ENCODE measurements at places on chromosomes 13 and 19.

- DNase-seq, result no peak
These were observed 7.7 kb downstream of the REXO1 start for GRCh38 chr19:1840541-1841115.

DNA sequence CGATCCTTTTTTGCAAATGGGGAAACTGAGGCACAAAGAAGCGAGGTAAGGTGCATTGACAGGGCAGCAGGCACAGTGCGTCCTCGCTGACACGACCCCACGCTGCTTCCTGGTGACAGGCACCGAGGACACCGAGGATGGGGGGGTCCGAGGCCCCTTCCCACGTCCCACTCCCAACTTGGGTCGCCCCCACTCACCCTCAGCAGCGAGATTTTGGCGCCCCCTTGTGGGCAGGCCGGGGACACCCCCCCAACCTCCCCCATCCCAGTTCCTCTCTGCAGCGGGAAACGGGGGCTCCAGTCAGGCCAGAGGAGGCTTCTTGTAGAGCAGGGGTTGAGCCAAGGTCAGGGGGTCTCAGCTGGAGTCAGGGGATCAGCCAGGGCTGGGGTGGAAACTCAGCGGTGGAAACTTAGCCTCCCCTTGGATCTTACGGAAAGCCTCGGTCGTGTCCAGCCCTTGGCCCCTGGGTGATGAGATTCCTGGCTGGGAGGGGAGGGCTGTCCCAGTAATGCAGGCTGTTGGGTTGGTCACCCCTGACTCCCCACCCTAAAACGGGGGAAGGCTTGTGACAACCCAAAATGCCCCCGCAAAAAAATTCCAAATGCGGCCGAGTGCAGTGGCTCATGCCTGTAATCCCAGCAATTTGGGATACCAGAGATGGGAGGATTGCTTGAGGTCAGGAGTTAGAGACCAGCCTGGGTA lies 8.2 kb downstream of the SMIM24 start:
- no peak for DNase-seq

DNA sequence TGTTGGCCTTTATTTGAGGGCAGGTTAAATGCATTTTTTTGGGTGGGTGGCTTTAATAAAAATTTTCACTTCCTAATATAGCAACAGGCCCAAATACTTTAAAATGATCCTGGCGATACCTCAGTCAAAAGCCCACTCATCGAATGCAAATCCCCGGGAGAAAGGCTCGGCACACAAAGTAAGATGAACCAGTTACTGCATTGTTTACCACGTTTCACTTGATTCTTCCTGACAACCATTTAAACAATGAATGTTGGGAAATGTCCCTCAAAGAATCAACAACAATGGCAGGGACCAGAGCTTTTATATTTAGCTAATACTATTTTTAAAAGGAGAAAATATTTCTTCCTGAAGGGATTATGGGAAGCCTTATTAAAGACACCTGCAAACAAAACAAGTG lies 187.7 kb downstream of the ABCC4 start:
- DNase-seq, result no peak

GRCh38 chr19:17170538-17171297 lies 44.4 kb upstream of the USE1 start:
- no peak for DNase-seq

DNA sequence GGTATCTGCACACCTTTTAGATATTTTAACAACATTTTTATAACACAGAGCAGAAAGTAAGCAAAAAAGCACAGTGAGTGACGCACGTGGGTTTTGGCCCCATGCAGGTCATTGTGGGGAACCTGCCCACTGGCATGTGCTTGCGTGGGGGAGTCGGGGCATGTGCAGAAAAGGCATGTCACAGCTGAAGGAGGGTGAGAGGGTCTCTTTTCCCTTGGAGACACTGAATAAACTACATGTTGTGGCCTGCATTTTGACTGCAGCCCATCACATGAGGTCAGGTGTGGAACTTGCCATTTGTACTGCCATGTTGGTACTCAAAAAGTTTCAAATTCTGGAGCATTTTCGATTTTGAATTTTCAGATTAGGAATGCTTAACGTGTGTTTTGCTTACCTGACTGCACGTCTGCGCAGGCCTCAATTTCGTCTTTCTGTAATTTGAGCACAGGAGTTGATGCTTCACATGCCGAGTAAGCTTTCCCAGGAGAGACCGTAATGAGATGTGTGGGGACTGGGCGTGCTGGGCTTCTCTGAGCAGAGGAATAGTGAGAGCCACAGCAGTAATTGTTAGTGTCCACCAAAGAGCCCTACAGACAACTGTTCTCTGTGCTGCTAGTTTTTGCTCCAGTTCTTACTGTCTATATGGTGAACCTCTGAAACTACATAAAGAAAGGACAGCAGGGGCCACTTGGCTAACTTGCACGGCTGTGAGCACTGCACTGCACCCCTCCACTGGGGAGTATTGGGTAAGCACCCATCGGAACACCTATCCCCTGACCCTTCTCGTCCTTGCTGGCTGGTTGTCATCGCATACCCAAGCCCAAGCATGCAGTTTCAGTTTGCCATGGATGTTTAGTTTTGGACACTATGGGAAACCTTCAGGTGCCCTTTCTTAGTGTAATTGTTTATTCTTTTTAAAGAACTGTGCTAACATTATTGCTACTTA lies 72.9 kb upstream of the GPR183 start:
- no peak for DNase-seq

- no peak for DNase-seq
These were observed 541.0 kb downstream of the PCDH9 start for GRCh38 chr13:66689037-66689619.

GRCh38 chr13:87684850-87685742 lies 13.9 kb downstream of the SLITRK5 start:
- DNase-seq, result no peak

DNA sequence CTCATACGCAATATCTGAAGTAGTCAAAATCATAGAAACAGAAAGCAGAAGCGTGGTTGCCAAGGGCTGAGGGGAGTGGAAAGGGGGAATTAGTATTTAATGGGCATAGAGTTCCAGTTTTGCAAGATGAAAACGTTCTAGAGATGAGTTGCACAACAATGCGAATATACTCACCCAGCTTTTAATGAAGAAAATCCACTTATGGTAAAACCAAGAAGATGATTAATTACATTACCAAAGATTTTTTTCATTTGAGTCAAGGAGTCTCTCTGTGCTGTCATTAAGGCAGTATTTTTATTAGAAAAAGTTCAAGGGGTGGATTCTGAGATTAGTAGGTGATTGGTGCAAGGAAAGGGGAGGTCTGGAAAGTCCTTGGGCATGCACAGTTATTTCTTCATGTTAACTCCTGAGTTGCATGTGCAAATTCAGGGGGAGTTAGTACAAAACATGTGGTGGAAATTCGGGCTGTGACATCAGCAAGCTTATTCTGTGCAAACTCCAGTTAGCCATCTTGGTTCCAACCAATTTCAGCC lies 6.9 kb upstream of the CBY2 start:
- DNase-seq, result no peak

- DNase-seq, result no peak
These were observed 25.5 kb upstream of the NAXD start for GRCh38 chr13:110589793-110590390.
